DMS 273 treated with DMSO at 0.1 percent for 48 hours (cell line): ENCODE measurements at places on chromosomes 2 and 18.
A peak's percentile ranks its signal among the peaks of the same experiment; 100 is the strongest.

GRCh38 chr2:88096708-88097107, 29.1 kb downstream of the SMYD1 start:
- no peak for DNase-seq

DNA sequence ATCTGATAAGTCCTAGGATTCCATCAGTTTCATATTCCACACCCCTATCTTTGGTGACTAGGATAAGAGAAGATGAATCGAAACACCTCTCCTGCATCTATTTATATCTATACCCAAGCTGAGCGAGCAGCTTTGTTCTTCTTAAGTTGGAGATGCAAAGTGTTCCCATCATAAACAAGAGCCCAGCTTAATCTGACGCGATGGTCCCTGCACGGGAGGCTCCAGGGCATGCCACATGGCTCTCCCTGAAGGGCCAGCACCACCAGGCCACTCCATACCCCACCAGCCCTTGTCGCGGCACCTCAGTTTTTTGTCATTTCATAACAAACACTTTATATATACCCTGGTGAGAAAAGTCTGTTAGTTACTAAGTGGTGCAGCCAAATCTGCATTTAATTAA, 255.3 kb downstream of the L3MBTL4 start:
- no peak for DNase-seq

DNA sequence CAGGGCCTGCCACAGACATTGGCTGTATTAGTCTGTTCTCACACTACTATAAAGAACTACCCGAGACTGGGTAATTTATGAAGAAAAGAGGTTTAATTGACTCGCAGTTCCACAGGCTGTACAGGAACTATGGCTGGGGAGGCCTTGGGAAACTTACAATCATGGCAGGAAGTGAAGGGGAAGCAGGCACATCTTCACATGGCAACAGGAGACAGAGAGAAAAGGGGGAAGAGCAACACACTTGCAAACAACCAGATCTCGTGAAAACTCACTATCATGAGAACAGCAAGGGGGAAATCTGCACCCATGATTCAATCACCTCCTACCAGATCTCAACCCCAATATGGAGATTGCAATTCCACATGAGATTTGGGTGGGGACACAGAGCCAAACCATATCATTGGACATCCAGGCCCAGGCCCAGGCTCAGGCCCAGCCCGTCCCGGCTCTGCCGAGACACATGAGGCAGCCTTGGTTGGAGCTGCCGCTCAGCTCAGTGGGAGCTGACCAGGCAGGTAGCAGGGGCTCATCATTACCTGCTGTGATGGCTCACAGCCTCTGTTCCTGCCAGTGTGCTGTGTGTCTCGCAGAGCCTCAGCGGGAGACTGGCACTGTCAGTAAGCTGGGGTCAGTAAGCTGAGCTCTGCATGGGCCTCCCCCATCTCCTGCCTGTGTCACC, 8.6 kb upstream of the RALB start:
- DNase-seq: no peak

- DNase-seq: no peak
Observed at GRCh38 chr2:19359021-19359357, 566 bp upstream of the OSR1 start.

- no peak for DNase-seq
Observed at GRCh38 chr2:207041279-207041678, 102.0 kb downstream of the CPO start.

- DNase-seq: no peak
Observed at GRCh38 chr2:98350411-98350810, 4.2 kb downstream of the CNGA3 start.

DNA sequence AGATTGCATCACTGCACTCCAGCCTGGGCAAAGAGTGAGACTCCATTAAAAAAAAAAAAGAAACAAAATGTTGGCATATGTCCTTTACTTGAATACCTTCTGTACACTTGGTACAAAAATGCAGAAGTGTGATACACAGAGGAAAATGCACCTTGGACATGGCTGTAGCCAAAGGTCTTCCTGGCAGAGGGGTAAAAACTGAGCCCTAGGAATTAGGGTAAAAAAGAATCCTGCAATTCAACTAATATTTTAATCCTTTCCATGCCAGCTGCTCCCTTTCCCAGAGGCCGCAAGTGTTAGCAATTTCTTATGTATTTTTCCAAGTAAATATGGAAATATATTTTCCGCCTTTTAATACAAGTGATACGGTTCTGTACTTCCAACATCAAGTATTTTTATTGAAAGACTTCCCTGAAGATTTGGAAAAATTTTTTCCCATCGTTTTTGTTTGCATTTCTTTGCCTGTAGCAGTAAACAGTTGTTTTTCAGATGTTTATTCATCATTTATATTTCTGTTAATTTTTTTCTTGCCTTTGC, 26.2 kb downstream of the KCNJ13 start:
- DNase-seq: no peak

DNA sequence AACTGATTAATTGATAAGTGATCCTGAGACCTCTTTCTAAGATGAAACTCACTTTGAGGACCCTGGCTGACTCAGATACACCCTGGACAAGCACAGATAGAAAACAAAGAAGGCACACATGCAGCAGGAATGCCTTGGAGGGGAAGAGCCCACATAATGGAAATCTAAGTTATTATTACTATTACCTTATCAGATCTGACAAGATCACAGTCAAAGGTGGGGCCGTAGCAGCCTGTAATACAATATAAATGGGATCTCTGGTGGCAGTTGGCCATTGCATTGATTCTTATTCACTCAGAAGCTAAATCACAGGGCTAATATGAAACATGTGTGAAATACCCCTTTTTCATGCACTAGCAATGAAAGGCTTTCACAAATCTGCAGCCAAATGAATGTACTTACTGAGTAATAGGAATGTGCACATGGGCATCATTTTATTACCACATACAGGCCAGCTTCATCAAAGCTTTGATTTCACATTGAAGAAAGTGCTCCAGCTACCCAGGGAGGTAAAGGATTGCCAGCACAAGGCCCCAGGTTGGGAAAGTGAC, 84.0 kb downstream of the ZBTB7C start:
- no peak for DNase-seq

GRCh38 chr18:57447154-57447621, 12.0 kb downstream of the ONECUT2 start:
- no peak for DNase-seq

- DNase-seq: no peak
Observed at GRCh38 chr2:229380101-229380625, 109.1 kb upstream of the PID1 start.

GRCh38 chr2:75180476-75180875, 18.8 kb downstream of the TACR1 start:
- peak; percentile 58 for DNase-seq

- DNase-seq: no peak
Observed at GRCh38 chr2:86017901-86018896, 87.5 kb downstream of the POLR1A start.

DNA sequence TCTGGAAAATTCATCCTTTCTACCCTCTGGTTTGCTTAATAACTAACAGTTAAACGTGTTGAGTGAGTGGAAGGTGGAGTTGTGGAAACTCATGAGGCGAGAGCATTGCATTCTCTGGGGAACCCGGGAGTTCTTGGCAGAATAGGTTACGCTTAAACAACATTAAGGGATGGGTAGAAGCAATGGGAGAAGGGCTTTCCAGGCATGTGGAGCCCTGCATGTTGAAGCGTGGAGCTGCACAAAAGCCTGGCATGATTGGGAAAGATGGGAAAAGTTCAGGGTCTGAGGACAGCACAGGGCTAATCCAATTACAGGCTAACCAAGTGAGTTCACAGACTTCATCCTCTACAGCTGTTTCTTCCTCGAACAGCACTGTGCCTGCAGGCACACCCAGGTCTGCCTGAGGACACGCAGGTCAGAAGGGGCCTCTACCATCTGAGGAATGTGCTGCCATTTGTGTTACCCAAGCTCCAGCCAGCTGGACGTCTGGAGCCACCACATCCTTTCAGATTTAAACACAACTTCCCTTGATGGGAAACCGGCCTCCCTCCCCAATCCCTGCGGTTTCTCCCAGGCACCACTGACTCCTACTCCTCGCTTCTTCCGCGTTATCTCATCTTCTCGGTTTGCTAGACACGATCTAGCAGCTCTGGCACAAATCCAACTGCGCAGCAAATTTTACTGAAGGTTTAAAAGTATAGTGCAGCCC, 164.2 kb downstream of the ANTXR1 start:
- DNase-seq: no peak

- DNase-seq: peak; percentile 17
Observed at GRCh38 chr2:43605851-43606250, 10.0 kb upstream of the THADA start.

DNA sequence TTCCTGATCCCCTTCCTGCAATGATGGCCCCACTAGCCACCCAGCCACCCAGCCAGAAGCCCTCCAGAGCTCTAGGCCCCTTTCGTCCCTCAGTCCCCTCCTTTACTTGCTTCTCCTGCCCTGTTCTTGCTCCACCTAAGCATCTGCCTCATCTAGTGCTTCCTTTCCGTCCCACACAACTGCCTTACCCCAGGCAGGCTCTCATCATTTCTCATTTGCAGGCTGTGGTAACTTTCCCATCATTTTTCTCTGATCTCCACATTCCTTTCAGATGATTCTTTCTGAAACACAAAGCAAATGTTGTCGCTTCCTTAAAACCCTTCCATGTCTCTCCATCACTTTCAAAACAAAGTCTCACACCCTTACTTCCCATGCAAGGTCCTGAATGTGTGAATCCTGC, 459.8 kb downstream of the METTL4 start:
- no peak for DNase-seq

DNA sequence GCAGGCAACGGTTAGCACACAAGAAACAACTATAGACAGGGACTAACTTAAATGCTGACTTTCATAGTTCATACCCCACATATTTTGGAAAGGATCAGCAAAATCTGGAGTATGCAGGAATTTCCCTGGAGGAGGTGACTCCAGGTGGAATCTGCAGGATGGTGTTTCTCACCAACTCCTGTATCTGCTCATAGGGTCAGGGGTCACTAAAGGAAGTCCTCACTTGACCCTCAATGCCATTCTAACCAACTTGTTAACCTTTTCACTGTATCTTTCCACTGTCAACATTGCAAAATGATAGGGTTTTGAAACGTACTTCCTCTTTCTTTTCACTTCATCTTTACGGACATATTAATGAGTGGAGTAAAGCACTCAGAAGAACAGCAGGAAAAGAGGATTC, 207.0 kb upstream of the CXCR4 start:
- DNase-seq: no peak

- no peak for DNase-seq
Observed at GRCh38 chr2:116717832-116718231, 1096.7 kb upstream of the DDX18 start.

DNA sequence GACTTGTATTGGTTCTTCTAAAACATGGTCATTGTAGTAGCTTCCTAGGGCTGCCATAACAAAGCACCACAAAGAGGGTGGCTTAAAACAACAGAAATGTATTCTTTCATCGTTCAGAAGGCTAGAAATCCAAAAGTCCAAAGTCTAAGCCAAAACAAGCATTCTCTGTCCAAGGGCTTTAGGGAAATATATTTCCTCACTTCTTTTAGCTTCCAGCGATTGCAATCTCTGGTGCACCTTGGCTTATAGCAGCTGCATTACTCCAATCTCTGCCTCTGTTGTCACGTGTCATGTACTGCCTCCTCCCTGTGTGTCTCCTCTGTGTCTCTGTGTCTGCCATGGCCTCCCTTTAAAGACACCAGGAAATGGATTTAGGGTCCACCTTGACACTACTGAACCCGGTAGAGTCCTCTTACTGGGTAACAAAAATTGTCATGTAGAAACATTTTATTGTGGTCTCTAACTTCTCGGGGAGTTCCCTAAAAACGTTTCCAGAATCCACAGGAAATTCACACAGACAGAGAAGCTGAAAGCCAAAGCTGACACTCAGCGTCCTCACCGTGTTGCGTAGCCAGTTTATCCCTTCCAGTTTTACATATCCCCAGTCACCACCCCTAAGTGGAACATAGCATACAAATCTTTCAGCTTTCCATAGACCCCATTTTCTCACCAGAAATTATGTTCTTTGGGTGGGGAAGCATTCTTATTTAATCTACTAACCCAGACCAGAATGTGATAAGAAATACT, 20.7 kb upstream of the TTN start:
- DNase-seq: no peak

DNA sequence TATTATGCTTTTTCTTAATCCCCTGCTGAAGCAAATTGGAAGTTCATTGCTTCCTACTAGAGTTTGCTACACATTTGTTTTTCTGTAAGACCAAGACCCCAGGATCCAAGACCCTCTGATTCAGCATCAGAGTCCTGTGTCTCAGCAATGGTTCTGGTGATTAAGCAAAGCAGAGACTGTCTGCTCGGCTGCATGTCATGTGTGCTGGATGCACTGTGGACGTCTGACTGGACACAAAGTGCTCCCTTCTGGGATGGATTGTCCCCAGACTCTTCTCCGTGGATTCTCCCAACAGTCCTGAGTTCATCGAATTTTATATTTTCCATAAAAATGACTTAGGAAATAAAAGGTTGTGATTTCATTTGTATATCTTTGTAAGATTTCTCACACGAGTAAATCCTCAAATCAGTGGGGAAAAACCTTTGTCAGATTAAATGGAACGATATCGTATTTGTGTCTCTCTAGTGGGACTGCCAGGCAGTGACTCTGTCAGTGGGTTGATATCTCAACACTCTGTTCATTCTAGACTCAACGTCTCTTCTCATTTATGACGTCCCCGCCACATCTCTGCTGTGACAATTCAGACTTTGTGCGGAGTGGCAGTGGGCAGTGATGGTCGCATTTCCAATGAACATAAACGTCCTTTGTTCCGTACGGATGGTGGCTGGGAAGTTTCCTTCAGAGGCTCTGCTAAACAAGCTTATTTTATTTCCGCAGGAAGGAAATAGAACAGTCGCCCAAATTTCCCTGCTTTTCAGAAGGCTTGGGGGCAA, 58.6 kb downstream of the NCAPH start:
- DNase-seq: no peak

GRCh38 chr2:83051538-83052170, 1407.4 kb downstream of the SUCLG1 start:
- no peak for DNase-seq

DNA sequence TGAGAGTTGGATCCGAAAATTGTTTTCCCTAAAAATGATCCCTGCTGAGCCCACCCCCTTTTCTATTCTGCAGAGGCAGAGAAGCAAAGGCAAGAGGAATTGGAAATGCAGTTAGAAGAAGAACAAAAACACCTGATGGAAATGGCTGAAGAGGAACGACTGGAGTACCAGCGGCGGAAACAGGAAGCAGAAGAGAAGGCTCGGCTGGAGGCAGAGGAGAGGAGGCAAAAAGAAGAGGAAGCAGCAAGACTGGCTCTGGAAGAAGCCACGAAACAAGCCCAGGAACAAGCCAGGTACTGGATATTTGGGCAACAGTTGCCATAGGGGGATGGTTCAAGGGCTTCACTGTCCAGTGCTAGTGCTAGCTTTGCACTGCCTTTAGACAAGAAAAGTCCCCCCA, 41.7 kb downstream of the SUMO1 start:
- no peak for DNase-seq

DNA sequence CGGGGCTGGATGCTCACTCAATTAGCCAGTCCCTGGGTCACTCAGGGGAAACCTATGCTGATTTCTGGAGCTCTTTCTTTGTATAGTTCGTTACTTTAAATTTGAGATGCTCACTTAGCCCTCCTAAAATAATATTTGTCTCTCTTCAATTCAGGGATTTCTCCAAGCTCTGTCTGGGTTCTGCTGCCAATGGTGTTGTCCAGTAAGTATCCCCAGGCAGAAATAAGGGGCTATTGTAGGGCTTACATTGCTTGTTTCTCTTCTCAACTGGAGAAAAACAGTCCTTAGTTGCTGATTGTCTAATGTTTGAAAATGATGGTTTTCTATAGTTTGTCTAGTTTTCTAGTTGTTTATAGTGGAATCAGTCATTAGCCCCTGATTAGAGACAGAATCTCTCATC, 5.0 kb downstream of the RAB6C start:
- no peak for DNase-seq
